ENCODE measurements at places on chromosomes 4 and X. TPM values are rescaled to one million over a fixed set of nuclear protein-coding genes. Genes with fewer than 3 reads are reported as not detected.

DNA sequence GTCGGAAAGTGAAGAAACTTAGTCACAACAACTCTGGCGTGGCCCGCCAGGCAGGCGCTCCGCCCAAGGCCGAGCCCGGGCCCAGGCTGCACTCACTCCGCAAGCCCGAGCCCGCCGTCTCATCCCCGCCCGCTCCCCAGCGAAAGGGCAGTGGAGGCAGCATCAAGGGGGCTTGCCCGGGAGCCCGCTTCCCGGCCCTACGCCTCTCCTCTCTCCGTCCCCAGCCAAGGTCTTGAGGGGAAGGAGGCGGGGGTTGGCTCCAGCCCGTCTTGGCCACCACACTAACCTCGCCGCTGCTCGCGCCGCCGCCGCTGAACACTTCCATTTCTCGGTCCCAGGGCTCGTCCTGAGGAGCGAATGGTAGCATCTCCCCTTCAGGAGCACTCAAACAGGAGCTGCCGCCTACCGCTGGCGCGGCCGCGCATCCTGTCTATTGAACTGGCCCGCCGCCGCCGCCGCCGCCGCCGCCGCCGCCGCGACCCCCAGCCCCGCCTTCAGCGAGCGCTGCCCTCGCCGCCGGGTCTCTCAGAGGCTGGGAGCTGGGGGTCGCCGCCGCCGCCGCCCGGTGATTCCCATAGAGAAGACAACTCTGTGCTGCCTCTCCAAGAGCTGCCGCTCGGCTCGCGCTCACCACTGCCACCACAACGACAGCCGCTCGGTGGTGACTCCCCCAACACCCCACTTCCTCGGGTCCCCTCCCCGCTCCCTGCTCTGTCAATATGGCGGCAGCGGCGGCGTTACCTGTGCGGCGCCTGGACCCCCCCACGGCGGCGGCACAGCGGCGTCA lies at the start of gene RPS6KA6:
Gene RPS6KA6, minus strand, starts transcription at position 667 of the 787 bp plus-strand sequence. Its CDS starts 300 bp downstream, at position 367.
- no peak for DNase-seq

DNA sequence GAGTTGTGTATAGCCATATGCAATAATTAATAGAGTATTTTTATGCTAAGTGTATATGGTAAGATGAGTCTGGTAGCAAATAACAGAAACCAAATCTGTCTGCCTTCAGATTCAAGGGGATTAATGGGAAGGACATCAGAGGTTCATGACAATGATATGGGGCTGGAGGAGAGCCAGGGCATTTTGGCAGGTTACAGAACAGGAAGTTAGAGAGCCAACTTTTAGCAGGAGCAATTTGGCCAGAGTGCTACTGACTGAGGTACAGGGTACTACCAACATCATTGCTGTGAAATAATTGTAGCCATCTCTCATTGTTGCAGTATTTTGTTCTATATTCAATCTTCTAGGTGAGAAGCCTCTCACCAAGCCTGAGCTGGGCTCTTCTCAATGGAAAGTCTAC lies 210.9 kb upstream of the FAM47A start:
- DNase-seq, result no peak

GRCh38 chr4:133402616-133403015 lies 253.5 kb downstream of the PCDH10 start:
- DNase-seq, result no peak

GRCh38 chr4:79528241-79528706 lies 120.2 kb upstream of the GK2 start:
- no peak for DNase-seq

DNA sequence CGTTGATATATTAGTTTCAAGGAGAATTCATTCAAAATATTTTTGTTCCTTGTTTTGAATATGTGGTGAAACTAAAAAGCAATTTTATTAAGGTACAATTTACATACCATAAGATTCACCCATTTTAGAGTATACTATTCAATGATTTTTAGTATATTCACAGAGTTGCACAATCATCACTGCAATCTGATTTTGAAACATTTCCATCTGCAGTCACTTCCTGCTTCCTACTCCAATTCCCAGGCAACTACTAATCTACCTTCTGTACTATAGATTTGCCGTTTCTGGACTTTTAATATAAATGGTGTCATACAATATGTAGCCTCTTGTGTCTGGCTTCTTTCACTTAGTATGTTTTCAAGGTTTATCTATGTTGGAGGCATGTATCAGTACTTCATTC lies 71.3 kb downstream of the SLC9A7 start:
- peak; percentile 63 for DNase-seq

DNA sequence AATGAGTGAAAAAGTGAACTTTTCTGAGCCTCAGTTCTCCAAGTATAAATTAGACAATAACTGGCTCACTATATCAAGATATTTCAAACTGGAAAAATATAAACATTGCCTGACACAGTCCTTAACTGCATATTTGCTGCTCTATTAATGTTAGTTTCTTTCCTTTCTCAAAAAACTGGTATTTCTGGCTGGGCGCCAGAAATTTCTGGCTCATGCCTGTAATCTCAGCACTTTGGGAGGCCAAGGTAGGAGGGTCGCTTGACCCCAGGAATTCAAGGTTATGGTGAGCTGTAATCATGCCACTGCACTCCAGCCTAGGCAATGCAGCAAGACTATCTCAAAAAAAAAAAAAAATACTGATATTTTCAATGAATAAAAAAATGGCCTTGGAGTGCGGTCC lies 227.0 kb downstream of the MAGEB17 start:
- no peak for DNase-seq

GRCh38 chr4:182918044-182918607 lies 940 bp upstream of the DCTD start:
- DNase-seq, result no peak

The GABRA4 gene
- not detected for total RNA-seq

DNA sequence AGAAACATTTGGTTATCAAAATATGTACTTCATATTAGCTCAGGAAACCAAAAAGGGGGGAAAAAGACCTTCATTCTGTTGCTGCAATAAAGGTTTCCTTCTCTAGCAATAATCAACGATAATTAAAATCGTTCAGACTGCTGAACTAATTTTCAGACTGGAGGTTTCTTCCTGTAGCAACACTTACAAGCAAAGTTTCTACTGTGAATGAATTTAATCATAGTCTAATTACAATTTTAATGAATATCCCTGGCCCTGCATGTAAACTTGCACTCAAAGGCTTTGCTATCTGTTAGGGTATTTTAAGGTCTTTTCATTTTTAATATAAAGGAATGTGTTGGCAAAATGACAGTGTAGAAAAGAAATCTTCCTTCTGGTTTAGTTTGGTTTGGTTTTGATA lies 265.2 kb downstream of the QDPR start:
- no peak for DNase-seq

GRCh38 chr4:107616838-107617389 lies 103.1 kb downstream of the PAPSS1 start:
- DNase-seq, result no peak

DNA sequence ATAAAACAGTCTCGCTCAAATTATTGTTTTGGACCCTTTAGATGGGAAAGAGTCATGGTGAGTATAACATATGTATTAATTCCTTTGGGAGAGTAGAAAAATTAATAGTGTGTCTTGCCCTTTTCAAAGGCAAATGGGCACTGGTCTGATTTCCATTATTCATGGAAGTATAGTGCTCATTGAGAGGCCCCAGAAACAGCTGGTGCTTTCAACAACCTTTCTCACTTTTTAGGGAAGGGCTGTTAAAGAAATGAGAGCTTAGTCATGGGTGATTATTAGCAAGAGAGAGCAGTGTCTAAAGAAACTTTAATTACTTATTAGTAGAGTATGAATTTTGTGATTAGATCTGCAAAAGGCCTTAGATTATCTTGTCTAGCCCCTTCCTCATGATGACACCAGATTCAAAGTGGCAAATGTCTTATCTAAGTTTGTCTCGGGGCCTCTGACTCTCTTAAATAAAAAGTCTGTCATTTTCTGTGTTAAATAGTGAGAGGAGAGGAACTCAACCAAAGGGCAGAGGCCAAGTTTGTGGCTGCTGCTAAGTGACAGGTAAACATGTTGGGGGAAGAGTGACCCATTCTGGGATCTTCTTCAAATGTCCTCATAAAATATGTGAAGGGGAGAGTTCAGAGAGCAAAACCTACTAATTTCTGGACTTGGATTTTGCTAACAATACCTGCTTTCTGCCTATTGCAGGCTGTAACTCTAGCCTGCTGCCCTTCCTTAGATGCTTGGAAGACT lies 110.6 kb downstream of the REPS2 start:
- no peak for DNase-seq

The PABPC5 gene
- 1.6 TPM for total RNA-seq

The MAOA gene
- total RNA-seq, result 114 TPM

The GIMD1 gene
- total RNA-seq, result not detected

GRCh38 chr4:88937081-88937480 lies 119.9 kb downstream of the FAM13A start:
- DNase-seq, result no peak

GRCh38 chr4:151228189-151229119 lies 48.5 kb upstream of the PRSS48 start:
- DNase-seq, result peak; percentile 74

DNA sequence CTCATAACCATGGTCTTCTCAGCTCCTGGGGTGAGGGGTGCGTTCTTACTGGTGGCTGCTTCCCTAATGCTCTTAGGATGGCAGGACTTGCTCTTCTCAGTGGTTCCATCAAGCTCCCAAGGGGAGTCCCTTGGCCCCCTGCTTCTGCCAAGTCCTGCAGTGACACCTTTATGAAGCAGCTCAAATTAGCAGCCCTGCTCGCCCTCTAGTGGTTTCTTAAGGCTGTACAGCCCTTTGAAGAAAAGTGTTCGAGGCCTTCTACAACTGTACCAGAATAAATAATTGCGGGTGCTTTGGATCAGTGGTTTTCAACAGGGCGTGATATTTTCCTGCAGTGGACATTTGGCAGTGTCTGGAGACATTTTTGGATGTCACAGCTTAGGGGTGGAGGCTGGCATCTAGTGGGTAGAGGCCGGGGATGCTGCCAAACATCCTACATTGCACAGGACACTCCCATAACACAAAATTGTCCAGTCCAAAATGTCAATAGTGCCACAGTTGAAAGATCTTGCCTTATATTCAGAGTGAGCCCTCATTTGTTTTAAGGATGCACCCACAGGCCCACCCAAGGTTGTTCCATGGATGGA lies 204.7 kb upstream of the S100G start:
- peak; percentile 55 for DNase-seq

DNA sequence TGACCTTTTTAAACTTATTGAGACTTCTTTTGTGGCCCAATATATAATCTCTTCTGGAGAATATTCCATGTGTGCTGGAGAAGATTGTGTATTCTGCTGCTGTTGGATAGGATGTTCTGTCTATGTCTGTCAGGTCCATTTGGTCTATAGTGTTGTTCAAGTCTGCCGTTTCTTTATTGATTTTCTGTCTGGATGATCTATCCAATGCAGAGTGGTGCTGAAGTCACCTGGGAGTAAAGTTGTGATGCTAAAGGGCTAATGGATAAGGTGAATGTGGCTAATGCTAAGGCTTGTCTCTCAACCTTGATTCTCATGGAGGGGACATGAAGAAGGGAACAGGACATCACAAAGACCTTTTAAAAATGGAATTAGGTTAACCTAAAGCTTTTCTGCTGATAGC lies 72.0 kb upstream of the AP1S2 start:
- no peak for DNase-seq

The LRAT gene
- not detected for total RNA-seq

- DNase-seq, result no peak
Measured at GRCh38 chr4:102399021-102399420, 53.7 kb upstream of the SLC39A8 start.

DNA sequence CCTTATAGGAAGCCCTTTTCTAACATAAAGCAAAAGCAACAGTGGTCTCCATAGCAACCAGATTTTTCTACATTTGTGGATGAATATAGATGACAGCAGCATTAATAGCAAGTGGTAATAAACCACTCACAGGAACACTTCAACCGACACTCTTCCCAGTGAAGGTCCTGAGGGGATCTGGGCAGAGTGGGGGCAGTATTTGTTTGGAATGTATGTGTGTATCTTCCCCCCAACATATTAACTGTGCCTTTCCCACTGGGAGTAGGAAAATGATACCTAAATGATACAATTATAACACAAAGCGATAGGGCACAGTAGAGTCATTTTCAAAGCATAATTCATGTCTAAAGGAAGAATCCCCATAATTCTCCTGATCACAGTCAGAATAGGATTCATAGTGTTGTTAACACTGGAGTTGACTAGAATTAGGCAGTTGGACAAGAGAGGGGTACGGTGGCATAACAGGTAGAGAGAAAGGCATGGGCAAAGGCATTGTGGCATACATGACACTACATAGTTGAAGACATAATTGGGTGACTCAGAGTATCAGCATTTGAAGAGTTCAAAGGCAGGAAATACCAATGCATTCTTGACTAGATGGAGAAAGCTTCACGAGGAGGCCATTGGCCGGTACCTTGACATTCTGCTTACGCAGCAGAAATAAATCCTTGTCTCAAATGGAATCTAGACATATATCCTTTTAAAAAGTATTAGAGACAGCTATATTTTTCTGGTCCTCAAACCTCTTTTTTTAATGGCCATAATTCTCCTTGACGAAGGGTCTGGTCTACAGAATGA lies 15.2 kb downstream of the CAPN6 start:
- DNase-seq, result no peak

- DNase-seq, result no peak
Measured at GRCh38 chrX:74536832-74537371, 77.5 kb downstream of the RLIM start.

DNA sequence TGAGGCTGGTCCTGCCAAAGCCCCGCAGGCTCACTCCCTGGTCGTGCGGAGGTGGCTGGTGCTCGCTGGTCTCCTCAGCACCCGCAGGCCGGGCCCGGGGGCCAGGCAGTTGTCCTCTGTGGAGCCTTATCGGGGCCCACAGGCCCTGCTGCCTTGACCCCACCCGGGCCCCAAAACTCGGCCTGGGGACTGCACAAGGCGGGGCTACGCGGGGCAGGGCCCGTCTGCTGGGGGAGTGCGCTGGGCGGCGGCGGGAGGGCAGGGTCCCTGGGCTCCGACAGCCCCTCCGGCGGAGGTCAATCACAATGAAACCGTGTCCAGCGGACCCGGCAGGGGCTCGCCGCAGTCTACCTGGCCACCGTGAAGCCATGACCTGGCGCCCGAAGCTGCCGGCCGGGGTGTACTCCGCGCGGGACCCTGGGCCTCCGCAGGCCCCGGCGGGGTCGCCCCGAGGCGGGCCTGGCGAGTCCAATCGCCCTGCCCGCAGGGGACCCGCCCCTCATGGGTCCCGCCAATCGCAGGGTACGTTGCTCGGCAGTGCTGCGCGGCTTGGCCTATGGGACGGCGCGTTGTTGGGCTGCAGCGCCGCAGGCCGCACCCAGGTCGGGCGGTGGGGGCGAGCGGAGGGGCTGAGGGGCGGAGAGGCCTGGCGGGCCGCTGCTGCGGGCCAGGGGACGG lies at the start of gene ADD1:
Gene ADD1, plus strand, starts transcription at position 582 of the 678 bp plus-strand sequence. CDS start 32,072 bp downstream, outside the sequence.
- peak; percentile 97 for DNase-seq

DNA sequence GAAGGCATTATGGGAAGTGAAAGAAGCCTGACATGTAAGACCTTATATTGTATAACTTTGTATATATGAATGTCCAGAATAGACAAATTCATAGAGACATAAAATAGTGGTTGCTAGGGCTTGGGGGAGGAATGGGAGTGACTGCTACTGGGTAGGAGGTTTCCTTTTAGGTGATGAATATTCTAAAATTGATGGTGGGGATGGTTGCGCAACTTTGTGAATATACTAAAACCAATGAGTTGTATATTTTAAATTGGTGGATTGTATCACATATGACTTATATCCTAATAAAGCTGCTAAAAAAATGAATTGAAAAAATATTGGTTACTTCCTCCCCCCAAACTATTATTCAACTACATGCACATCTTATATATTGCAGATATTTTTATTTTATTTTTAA lies 70.0 kb downstream of the UCHL1 start:
- no peak for DNase-seq

- no peak for DNase-seq
Measured at GRCh38 chr4:80070880-80071603, 2.0 kb downstream of the ANTXR2 start.
